ENCODE measurements at places on chromosomes 4 and X.
A peak's percentile ranks its signal among the peaks of the same experiment; 100 is the strongest.

- no peak for DNase-seq
These were observed 4.6 kb downstream of the RNF175 start for GRCh38 chr4:153755186-153755585.

DNA sequence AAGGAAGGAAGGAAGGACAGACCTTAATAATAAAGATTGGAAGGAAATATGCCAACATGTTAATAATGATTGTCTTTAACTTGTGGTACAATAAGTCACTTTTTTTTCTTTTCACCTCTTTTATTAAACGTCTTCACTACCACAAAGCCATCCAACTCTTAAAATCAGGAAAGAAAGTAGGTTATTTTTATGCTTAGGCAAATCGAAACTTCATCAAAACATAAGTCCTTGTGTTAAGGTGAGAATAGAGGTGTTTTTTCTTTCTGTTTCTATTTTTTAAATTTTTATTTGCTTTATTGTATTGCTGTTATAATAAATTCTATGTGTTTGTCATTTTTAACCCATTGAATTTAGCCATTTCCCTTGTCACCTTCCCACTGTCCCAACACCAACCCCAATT, 26.5 kb downstream of the BLOC1S4 start:
- DNase-seq = no peak

DNA sequence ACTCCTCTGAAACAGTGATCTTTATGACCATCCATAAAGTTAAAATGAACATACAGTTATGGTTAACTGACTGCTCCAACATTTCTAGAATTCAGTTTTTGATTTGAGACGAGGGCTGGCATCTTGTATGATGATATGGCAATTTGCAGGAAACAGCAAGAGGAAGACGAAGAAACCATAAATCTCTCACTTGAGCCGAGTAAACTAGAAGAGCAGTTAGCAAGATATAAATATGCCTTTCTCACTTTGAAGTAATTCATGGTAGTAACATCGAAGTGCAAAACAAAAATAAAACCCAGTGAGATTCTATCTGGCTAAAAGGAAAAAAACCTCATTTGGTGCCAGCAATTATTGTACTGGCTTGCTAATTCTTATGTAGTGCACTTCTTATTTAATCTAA, 139.0 kb upstream of the SPRY1 start:
- DNase-seq = no peak

GRCh38 chr4:185470501-185471195, 885 bp downstream of the CCDC110 start:
- DNase-seq = peak; percentile 17

DNA sequence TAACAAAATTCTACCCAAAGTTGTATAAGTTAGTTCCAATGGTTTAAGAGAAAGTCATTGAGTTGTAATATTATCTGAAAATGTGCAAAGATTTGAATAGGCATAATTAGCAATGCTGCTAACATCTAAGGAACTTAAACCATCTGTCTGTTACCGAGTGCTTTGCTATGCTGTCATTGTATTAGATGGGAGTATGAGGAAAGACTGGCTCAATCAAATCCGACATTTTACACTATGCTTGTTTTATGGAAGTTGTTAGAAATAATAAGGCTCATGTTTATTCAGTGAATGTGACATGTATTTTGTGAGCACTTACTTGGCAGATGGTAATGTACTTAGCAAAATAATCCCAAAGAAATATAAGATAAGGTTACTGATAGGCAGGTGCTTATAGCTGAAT, 1715.1 kb downstream of the PCDH7 start:
- no peak for DNase-seq

GRCh38 chr4:74540193-74540592, 95.3 kb downstream of the AREG start:
- no peak for DNase-seq

DNA sequence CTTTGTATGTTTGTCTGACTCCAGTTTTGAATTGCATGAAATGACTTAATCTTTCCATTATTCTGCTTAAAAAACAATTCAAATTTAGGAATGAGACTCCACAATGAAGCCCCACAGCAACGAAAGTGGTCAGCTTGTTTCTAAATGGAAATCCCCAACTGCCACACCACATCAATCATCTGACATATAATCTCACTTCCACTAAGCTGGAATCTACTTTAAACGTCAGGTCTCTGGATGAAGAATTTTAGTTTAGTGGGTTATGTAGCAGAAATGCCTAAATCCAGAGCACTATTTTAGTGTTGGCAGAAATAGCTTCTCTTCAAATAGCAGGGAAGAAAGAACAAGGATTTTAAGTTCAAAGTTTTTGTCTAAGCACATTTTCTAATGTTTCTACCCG, 1.7 kb upstream of the BMP2K start:
- no peak for DNase-seq

GRCh38 chrX:69961365-69962072, 88.2 kb downstream of the AWAT2 start:
- DNase-seq = no peak

- no peak for DNase-seq
These were observed 161.0 kb downstream of the CPEB2 start for GRCh38 chr4:15163284-15163645.
